ENCODE measurements at places on chromosomes 7 and 10.

DNA sequence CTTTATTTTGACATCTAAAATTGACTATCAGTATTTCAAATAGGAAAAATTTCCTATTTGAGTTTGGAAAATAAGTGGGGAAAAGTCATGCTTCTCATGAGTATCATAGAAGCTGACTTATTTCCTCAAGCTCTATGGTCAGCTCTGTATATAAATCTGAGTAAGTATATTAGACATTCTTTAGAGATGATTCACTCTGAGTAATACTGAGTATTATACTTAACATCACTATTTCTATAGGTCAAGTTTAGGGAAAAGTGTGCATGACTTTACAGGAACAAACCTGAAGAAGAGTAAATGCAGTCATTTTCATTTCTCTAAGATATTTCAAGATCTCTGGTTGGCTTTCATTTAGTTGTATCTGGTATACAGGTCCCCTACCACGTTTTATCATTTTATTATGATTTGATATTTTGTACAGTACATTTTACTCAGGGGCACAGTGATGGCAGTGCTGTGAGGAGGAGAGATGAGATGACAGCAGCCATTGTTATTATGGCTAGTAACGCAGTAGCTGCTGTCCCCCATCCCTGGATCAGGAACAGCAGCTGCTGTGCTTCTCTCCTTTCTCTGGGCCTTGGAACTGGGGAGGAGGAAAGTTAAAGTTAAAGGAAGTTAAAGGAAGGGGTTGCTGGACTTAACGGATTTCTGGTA lies 15.2 kb downstream of the SND1 start:
- DNase-seq, result no peak

- no peak for DNase-seq
Observed at GRCh38 chr10:12050528-12050927, 7.9 kb upstream of the UPF2 start.

DNA sequence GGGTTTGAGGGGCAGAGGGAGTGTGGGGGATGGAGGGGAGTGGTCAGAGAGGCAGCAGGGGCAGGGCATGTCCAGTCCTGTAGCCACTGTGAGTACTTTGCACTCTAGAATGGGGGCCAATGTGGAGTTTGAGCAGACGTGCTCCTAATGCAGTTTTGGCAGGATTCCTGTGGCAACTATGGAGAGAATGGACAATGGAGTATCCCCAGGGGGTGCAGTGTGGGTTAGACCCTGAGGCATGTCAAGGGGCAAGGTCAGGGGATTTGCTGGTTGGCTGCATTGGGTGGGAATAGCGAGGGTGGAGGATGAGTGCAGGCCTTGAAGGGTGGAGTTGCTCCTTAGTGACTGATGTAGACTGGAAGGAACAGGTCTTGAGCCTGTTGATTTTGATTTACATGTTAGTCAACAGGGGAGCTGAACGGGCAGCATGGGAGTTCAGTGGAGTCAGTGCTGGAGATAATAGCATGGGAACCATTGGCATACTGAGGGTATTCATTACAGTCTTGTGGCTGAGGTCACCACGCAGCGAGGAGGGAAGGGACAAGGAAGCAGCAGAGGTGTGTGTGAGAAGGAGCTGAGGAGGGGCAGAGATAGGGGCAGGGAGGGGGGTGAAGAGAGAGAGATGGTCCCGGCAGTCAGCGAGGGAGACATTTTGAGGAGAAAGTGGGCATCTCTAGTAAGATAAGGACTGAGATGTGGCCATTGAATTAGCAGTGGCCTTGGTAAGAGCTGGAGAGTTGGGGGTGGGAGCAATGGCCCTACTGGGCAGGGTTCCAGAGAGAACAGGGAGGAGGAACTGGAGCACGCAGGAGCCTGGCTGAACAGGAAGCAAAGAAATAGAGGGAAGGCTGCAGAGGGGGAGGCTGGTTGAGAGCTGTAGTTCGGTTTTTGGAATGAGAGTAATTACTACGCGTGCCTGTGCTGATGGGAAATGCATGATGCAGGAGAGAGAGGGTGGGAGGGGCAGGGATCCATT lies 112.7 kb downstream of the CCNY start:
- DNase-seq, result no peak

- no peak for DNase-seq
Observed at GRCh38 chr7:103068414-103069403, 5.9 kb downstream of the FBXL13 start.

GRCh38 chr10:80515511-80515910 lies 22.2 kb upstream of the SH2D4B start:
- DNase-seq, result no peak

DNA sequence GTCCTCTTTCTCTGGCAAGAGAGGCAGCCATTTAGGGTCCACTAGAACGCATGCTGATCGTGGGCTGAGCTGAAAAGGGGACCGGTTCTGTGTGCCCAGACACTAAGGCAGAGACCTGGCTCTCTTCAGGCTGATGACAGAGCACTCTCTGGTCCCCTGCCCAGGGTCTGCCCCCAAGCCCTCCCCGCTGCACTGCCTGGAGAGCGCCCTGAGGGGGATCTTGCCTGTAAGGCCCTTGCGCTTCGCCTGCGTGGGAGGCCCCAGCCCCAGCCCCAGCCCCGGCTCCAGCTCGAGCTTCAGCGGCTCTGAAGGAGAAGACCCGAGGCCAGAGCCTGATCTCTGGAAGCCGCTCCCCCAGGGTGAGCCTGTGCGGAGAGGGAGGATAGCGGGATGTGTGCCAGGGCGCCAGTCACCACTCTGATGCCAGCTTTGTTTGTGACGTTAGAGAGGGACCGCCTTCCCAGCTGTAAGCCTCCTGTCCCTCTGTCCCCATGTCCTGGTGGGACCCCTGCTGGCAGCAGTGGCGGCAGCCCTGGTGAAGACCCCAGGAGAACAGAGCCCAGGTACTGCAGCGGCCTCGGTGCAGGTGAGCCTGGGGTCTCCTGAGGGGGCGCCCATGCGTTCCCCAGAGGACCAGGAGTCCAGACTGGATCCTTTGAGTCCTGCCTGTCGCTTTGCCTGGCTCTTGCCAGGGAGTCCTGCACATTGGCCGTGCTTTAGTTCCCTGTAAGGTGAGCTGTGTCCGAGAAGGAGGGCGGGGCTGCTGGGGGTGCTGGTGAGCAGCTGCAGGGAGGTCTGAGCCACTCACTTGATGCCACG lies 43.2 kb downstream of the ZNF467 start:
- no peak for DNase-seq

GRCh38 chr7:107641676-107642075 lies 19.0 kb upstream of the SLC26A4 start:
- DNase-seq, result no peak

DNA sequence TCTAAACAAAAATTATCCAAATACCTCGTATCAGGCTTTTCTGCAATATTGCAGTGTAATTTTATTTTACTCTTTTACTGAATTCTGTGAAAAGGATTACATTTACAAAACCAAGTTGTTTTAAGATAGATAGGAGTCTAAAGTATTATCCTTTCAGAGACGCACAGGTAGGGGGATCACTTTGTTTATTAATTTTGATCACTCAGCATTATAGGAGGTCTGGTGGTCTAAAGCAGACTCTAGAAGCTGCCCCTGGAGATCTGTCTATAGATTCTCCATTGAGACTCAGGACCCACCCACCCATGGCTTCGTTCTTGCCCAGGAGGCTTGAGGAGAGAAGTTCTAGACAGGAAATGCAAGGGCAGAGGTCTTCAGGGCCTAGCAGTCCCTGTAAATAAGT lies 223.4 kb upstream of the YAE1 start:
- no peak for DNase-seq

GRCh38 chr7:70288781-70289456 lies 690.6 kb downstream of the AUTS2 start:
- DNase-seq, result no peak

GRCh38 chr7:123643495-123644441 lies 11.9 kb upstream of the LMOD2 start:
- DNase-seq, result no peak

- no peak for DNase-seq
Observed at GRCh38 chr7:138627361-138627760, 73.8 kb downstream of the SVOPL start.

DNA sequence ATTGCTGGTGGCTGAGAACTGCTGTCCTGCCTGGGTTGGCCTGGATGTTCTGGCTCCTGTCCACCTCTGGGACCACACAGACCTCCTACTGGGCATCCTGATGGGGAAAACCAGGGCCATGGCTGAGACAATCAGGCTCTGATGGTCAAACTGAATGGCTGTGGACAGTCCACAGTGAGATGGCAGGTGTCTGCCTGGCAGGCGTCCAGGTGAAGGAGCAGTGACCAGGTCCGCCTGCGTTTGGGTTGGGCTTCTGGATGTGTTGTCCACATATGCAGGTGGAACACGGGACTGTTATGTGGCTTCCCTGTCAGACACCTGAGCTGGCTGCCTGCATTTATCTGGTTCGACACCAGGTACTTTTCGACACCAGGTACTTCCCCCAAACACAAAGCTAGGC lies 241.7 kb downstream of the BUB3 start:
- DNase-seq, result no peak

GRCh38 chr10:98621630-98622029 lies 174.9 kb upstream of the HPS1 start:
- no peak for DNase-seq

- DNase-seq, result no peak
Observed at GRCh38 chr7:69811476-69812308, 213.4 kb downstream of the AUTS2 start.

- no peak for DNase-seq
Observed at GRCh38 chr10:22339761-22340328, 5.5 kb upstream of the SPAG6 start.
